ENCODE measurements at places on chromosomes 13 and 19. TPM values are rescaled to one million over a fixed set of nuclear protein-coding genes. Genes with fewer than 3 reads are reported as not detected.

Gene SPATA13
- polyA plus RNA-seq, result 46.0 TPM

Gene RGL3
- 152 TPM for polyA plus RNA-seq

Gene GRIN2D
- polyA plus RNA-seq, result 0.19 TPM

Gene PLIN3
- polyA plus RNA-seq, result 9.6 TPM

Gene ZNF772
- 2.0 TPM for polyA plus RNA-seq

Gene MKNK2
- 143 TPM for polyA plus RNA-seq

GRCh38 chr13:36029166-36029565 lies 102.0 kb downstream of the DCLK1 start:
- no peaks in the 10 kb centered on the region for H3K4me1 ChIP-seq
- no peak for DNase-seq

- H3K27me3 ChIP-seq, result no peaks in the 10 kb centered on the region
- no peaks in the 10 kb centered on the region for H3K4me1 ChIP-seq
- H3K4me3 ChIP-seq, result no peak overlapping the region
- DNase-seq, result no peak
- no peaks in the 10 kb centered on the region for H3K36me3 ChIP-seq
These were observed 879.6 kb upstream of the SLC10A2 start for GRCh38 chr13:103945836-103946235.

DNA sequence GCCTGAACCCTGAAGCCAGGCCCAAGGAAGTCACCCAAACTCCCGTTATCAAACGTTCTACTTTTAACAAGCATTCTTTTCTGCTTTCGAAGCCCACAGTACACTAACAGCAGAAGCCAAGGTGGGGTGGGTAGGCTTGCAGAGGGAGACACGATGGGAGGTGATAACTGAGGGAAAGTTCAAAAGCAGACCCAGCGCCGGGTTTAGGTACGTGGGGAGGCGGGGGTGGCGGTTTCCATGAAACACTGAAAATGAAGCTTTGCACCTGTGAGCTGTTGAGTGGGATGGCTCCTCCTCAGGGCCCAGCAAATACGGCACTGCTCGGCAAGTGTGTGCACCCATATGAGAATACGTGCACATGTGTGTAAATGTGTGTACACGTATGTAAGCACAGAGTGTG lies 49.8 kb downstream of the KLF2 start:
- no peaks in the 10 kb centered on the region for H3K27me3 ChIP-seq
- H3K4me3 ChIP-seq, result no peak overlapping the region
- H3K27ac ChIP-seq, result no peak overlapping the region
- H3K4me1 ChIP-seq, result no peaks in the 10 kb centered on the region
- no peak for DNase-seq

DNA sequence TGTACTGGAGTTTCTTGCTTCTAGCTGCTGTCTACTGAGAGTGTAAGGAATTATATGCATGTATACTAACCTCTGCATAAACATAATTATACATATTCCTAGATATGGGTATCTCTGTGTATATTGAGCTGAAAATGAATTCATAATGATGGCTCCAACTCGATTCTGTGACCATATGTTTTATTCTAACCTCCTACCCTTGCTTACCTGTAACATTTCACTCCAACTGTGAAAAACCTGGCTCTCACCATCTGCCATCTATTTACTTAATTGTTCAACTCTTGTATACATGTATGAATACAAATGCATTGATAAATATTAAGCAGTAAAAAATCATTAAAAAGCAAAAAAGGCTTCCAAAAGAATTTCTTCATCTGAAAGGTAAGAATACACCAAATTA lies 1729.5 kb upstream of the SPRY2 start:
- no peaks in the 10 kb centered on the region for H3K4me1 ChIP-seq
- H3K36me3 ChIP-seq, result no peaks in the 10 kb centered on the region
- H3K27ac ChIP-seq, result no peak overlapping the region
- DNase-seq, result no peak
- H3K27me3 ChIP-seq, result no peaks in the 10 kb centered on the region
- no peak overlapping the region for H3K4me3 ChIP-seq

- H3K36me3 ChIP-seq, result no peaks in the 10 kb centered on the region
- no peaks in the 10 kb centered on the region for H3K27me3 ChIP-seq
- no peaks in the 10 kb centered on the region for H3K4me1 ChIP-seq
- H3K4me3 ChIP-seq, result no peak overlapping the region
- DNase-seq, result peak; percentile 14
These were observed 26.3 kb downstream of the TMEM255B start for GRCh38 chr13:113785051-113786010.

DNA sequence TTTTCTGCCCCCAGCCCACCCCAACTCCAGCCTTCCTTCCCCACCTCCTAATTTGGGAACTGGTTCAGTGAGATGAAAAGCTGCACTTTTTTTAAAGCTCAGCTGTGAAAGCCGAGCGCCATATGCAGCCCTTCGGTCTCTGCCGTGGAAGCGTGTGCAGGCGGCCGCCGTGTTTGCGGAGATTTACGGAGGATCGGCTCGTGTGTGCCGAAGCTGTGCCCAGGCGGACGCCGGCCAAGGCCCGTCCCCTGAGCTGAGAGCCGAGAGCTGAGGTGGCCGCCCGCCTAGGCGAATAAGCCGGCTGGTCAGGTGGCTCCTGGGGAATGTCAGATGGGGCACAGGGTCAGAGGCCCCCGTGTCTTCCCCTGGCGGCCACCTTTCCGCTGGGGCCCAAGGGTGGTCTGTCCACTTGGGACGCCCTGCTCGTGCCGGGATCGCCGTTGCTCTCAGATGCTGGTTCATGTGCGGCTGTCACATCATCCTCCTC lies 78.7 kb downstream of the ZNF536 start:
- no peak for DNase-seq
- no peak overlapping the region for H3K27ac ChIP-seq
- no peak overlapping the region for H3K4me3 ChIP-seq

GRCh38 chr19:867301-867793 lies 7.9 kb downstream of the CFD start:
- no peak for DNase-seq
- no peaks in the 10 kb centered on the region for H3K27me3 ChIP-seq
- H3K27ac ChIP-seq, result no peak overlapping the region

- H3K27me3 ChIP-seq, result no peaks in the 10 kb centered on the region
- no peak overlapping the region for H3K27ac ChIP-seq
- H3K4me3 ChIP-seq, result no peak overlapping the region
- no peaks in the 10 kb centered on the region for H3K4me1 ChIP-seq
- no peak for DNase-seq
These were observed 82.4 kb downstream of the KCTD12 start for GRCh38 chr13:76803831-76804230.

DNA sequence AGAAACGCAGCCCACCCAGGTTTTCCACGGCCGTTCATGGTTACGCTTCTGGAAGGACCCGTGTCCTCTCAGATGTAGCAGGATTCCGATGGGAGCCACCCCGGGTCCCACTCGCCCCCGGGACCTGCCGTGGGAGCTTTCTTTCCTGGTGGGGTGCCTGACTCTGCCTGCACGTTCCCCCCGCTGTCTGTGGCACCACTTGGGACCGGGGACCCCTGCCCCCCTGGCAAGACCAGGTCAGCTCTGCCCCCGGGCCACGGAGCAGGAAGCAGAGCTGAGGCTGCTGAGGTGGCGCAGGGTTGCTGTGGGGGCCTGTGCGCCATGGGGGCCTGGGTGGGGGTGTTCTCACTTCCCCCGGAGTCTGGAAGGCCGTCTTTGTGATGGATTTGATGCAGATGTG lies 12.1 kb downstream of the CSNK1G2 start:
- no peaks in the 10 kb centered on the region for H3K36me3 ChIP-seq
- no peak for DNase-seq
- no peak overlapping the region for H3K27ac ChIP-seq
- no peak overlapping the region for H3K4me3 ChIP-seq

GRCh38 chr19:15466851-15467733 lies 2.7 kb upstream of the RASAL3 start:
- no peak overlapping the region for H3K27ac ChIP-seq
- no peaks in the 10 kb centered on the region for H3K27me3 ChIP-seq
- DNase-seq, result no peak
- no peaks in the 10 kb centered on the region for H3K4me1 ChIP-seq
- H3K36me3 ChIP-seq, result no peaks in the 10 kb centered on the region
- no peak overlapping the region for H3K4me3 ChIP-seq

- no peak overlapping the region for H3K4me3 ChIP-seq
- no peaks in the 10 kb centered on the region for H3K36me3 ChIP-seq
- H3K4me1 ChIP-seq, result no peaks in the 10 kb centered on the region
- no peak for DNase-seq
- H3K27ac ChIP-seq, result no peak overlapping the region
- H3K27me3 ChIP-seq, result no peaks in the 10 kb centered on the region
These were observed 10.6 kb upstream of the DPF1 start for GRCh38 chr19:38234615-38235014.

- H3K27ac ChIP-seq, result no peak overlapping the region
- DNase-seq, result no peak
- H3K36me3 ChIP-seq, result no peaks in the 10 kb centered on the region
These were observed 30.9 kb upstream of the ZNF562 start for GRCh38 chr19:9705836-9706235.

DNA sequence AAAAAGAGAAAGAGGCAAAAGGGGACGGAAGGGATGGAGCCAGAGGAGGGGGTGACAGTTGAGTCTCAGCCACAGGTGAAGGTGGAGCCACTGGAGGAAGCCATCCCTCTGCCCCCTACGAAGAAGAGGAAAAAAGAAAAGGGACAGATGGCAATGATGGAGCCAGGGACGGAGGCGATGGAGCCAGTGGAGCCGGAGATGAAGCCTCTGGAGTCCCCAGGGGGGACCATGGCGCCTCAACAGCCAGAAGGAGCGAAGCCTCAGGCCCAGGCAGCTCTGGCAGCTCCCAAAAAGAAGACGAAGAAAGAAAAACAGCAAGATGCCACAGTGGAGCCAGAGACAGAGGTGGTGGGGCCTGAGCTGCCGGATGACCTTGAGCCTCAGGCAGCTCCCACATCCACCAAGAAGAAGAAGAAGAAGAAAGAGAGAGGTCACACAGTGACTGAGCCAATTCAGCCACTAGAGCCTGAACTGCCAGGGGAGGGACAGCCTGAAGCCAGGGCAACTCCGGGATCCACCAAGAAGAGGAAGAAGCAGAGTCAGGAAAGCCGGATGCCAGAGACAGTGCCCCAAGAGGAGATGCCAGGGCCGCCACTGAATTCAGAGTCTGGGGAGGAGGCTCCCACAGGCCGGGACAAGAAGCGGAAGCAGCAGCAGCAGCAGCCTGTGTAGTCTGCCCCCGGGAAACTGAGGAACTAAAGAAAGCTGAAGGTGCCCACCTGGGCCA lies 2.5 kb downstream of the POLR1G start:
- no peak overlapping the region for H3K4me3 ChIP-seq
- H3K36me3 ChIP-seq, result peaks cover 3% of the 10 kb centered on the region
- DNase-seq, result no peak
- no peak overlapping the region for H3K27ac ChIP-seq

GRCh38 chr13:113744197-113745000 lies 14.6 kb upstream of the TMEM255B start:
- H3K4me3 ChIP-seq, result no peak overlapping the region
- no peak overlapping the region for H3K27ac ChIP-seq
- DNase-seq, result no peak

- DNase-seq, result no peak
- no peaks in the 10 kb centered on the region for H3K27me3 ChIP-seq
- H3K27ac ChIP-seq, result no peak overlapping the region
- H3K4me1 ChIP-seq, result no peaks in the 10 kb centered on the region
- H3K36me3 ChIP-seq, result no peaks in the 10 kb centered on the region
These were observed 1.4 kb downstream of the NLRP2 start for GRCh38 chr19:54967611-54968010.

DNA sequence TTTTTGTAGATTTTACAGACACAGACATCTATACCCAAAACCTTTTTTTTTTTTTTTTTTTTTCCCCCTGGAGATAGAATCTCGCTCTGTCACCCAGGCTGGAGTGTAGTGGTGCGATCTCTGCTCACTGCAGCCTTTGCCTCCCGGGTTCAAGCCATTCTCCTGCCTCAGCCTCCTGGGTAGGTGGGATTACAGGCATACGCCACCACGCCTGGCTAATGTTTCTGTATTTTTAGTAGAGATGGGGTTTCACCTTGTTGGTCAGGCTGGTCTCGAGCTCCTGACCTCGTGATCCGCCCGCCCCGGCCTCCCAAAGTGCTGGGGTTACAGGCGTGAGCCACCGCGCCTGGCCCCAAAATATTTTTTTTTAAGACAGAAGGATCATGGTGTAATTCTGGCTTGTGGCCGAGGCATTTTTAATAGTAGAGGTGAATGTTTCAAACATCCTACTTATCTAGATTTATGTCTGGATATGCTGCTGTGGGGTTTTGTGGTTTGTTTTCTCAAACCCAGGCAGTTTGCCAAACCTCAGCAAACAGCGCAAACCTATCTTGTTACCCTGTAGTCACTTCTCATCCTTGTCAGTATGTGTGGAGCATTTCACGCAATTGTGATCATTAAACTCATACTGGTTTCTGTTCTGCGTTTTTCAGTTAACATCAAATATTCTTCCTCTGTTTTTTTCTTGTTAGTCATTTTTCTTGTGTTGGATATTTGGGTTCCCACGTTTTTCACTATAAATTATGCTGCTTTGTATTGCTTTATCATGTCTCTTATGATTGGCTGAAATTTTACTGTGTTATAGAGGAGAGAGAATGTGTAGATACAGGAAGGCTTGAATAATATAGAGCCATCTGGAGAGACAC lies 36.2 kb upstream of the GARRE1 start:
- no peak for DNase-seq
- peaks cover 16% of the 10 kb centered on the region for H3K36me3 ChIP-seq
- H3K27ac ChIP-seq, result no peak overlapping the region
- H3K4me3 ChIP-seq, result no peak overlapping the region
- no peaks in the 10 kb centered on the region for H3K4me1 ChIP-seq

GRCh38 chr13:25059166-25059565 lies 36.8 kb upstream of the PABPC3 start:
- DNase-seq, result no peak
- H3K27me3 ChIP-seq, result no peaks in the 10 kb centered on the region
- H3K36me3 ChIP-seq, result no peaks in the 10 kb centered on the region
- no peak overlapping the region for H3K27ac ChIP-seq
- no peaks in the 10 kb centered on the region for H3K4me1 ChIP-seq

DNA sequence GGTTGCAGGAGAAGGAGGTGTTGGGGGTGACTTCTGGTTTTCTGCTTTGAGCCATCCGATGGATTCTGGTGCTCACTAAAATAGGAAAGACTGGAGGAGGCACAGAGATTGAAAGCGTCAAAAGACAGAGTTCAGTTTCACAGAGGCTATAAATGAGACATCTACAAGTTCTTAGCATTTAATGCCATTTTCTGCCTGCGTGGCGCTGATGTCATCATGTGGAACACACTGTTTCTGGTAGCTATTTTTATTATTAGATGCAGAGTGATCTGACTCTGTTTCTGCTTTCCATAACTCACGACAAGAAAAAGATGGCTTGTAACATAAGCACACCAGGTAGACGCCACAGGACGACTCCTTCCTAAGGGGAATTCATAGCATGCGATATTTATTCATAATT lies 3.3 kb upstream of the SLC39A3 start:
- no peaks in the 10 kb centered on the region for H3K36me3 ChIP-seq
- H3K4me1 ChIP-seq, result peaks cover 3% of the 10 kb centered on the region
- H3K4me3 ChIP-seq, result no peak overlapping the region
- DNase-seq, result no peak

GRCh38 chr13:29819143-29819542 lies 31.3 kb downstream of the UBL3 start:
- H3K27ac ChIP-seq, result no peak overlapping the region
- no peak overlapping the region for H3K4me3 ChIP-seq
- peaks cover 29% of the 10 kb centered on the region for H3K4me1 ChIP-seq
- H3K27me3 ChIP-seq, result no peaks in the 10 kb centered on the region
- H3K36me3 ChIP-seq, result no peaks in the 10 kb centered on the region
- DNase-seq, result no peak

- H3K4me1 ChIP-seq, result peaks cover 6% of the 10 kb centered on the region
- no peaks in the 10 kb centered on the region for H3K36me3 ChIP-seq
- H3K27me3 ChIP-seq, result no peaks in the 10 kb centered on the region
- no peak for DNase-seq
- H3K4me3 ChIP-seq, result peak overlapping the region; percentile 33
- no peak overlapping the region for H3K27ac ChIP-seq
These were observed 710 bp downstream of the SHD start for GRCh38 chr19:4279530-4280422.
